ENCODE measurements at places on chromosomes 16 and 17.

DNA sequence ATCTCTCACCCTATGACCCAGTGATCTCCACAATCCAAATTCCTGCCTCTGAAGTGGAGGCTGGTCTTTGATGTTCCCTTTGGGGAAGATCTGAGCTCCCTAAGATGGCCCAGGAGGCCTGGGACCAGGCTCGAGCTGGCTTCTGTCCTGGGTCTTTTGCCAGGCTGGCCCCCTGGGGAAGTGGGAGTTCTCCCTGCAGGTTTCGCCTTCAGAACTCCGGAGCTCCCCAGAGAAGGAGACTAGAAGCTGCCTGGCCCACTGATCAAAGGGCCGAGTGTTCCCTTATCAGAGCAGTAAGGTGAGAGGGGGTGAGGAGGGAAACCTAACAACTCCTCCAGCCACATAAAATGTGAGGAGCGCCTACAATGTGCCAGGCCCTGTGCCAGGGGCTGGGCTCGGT lies 147.1 kb downstream of the IRF8 start:
- DNase-seq: no peak

GRCh38 chr16:82965808-82966207 lies 339.0 kb downstream of the CDH13 start:
- DNase-seq: no peak

- DNase-seq: peak; percentile 87
Observed at GRCh38 chr17:38704606-38705522, at the start of gene MLLT6. MLLT6 (plus strand) TSS chr17:38705273; CDS start chr17:38705633, 360 bp downstream.

GRCh38 chr16:8998108-8998507 lies 34.4 kb upstream of the USP7 start:
- DNase-seq: no peak

- DNase-seq: no peak
Observed at GRCh38 chr17:27038676-27039075, 255.2 kb upstream of the WSB1 start.

- no peak for DNase-seq
Observed at GRCh38 chr16:2790631-2791030, 3.3 kb upstream of the PRSS33 start.

GRCh38 chr17:35129154-35129972 lies 7.9 kb downstream of the FNDC8 start:
- DNase-seq: no peak

- DNase-seq: no peak
Observed at GRCh38 chr16:80029761-80030481, 429.4 kb upstream of the MAF start.

DNA sequence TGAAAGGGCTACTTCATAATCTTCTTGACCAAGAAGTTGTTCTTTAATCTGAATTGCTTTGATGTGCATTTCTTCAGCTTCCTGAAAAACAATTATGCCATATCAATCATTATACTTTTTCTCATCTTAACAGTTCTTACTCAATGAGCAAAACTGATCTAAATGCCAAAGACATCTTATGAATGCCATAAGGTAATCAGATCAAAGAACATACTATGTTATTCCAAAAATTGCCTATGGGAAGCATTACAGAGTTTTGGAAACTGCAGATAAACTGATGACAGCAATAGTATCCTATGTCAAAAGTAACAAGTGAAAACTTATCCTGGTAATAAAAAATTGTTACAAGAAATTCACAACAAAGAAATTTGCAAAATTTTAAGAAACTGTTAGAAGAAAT lies 29.7 kb downstream of the CHCT1 start:
- DNase-seq: no peak

GRCh38 chr16:70769761-70770160 lies 31.2 kb downstream of the VAC14 start:
- DNase-seq: no peak

- DNase-seq: no peak
Observed at GRCh38 chr17:9566067-9566466, 9.6 kb downstream of the STX8 start.

GRCh38 chr17:79625706-79626105 lies 14.9 kb upstream of the RBFOX3 start:
- DNase-seq: no peak

GRCh38 chr16:14013145-14013570 lies 58.0 kb upstream of the MRTFB start:
- DNase-seq: no peak

- no peak for DNase-seq
Observed at GRCh38 chr16:28873543-28874201, 4.6 kb upstream of the ATP2A1 start.

DNA sequence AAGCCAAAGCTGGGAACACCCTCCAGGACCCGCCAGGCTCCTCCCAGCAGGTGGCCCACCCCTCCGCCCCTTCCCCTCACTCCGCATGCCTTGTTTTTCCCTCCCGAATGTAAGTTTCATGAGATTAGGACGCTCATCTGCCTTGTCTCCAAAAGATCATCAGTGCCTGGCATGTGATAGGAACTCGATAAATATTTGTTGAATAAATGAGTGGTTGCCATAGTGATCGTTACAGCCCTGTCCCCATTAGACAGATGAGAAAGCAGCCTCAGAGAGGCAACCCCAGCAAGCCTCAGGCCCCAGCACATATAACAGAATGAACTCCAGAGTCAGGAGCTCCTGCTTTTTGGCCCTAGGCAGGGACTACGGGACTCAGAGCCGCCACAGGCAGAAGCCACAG lies 5.0 kb downstream of the CAMKK1 start:
- DNase-seq: no peak

DNA sequence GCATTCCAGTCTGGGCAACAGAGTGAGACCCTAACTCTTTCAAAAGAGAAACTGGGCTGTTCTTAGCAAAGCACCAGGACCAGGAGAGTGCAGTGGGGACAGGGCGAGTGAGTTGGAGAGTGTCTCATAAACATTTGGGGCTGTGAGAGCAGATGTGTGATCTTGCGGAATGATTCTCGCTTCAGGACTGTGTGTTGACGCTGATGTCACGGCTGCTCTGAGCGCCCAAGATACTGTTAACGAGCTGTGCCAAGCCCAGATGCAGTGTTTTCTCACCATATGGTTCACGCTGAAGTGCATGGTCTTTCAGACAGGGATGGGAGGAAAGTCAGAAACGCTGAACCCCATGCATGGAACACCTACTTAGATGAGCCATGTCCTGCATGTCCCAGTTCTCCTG lies 438.2 kb downstream of the HS3ST4 start:
- no peak for DNase-seq

DNA sequence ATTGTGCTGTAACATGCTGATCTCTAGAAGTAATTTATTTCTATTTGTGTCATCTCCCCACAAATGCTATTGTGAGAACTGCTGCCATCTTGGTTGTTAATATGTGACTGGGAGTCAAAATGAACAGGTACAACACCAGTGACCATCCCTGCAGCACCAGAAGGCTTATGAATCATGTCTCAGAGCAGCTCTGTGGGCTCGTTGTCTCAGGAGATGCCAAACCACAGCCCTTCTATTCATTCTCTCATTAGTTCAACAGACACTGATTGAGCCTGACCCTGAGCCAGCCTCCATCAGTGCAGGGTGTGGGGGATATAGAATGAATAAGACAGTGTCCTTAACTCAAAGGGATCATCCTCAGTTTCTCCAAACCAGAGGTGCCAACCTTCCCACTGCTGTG lies 92.5 kb downstream of the UTP18 start:
- DNase-seq: no peak

GRCh38 chr17:57859601-57860413 lies 10.0 kb upstream of the MRPS23 start:
- DNase-seq: no peak

DNA sequence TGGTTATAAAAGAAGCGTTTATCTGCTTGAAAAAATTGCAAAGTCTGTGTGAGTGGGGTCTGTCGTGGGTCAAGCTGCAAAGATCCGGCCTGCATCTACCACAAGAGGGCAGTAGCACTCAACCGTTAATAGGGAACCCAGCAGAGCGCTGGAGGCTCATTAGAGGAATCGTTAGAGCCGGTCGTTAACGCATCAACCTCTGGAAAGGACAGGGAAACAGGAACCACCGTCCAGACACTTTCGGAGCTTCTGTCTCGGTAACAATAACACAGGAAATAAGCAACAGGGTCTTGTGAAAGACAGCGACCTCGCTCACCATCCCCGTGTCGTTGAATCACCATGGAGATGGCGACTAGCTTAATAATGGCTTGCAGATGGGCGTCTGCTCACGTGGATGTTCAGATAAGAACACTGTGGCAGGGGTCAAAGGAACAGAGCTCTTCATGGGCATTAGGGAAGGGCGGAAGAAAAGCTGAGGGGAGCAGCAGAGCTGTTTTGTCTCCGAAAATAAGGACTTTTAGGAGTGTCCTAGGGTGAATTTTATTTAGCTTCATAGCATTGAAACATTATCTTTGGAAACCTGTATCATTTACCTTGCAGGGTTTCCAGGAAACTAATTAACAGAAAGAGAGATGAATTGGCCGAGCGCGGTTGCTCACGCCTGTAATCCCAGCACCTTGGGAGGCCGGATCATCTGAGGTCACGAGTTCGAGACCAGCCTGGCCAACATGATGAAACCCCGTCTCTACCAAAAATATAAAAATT lies 11.9 kb upstream of the NSRP1 start:
- peak; percentile 85 for DNase-seq

GRCh38 chr17:68807998-68808772 lies 147.0 kb downstream of the ABCA8 start:
- no peak for DNase-seq

DNA sequence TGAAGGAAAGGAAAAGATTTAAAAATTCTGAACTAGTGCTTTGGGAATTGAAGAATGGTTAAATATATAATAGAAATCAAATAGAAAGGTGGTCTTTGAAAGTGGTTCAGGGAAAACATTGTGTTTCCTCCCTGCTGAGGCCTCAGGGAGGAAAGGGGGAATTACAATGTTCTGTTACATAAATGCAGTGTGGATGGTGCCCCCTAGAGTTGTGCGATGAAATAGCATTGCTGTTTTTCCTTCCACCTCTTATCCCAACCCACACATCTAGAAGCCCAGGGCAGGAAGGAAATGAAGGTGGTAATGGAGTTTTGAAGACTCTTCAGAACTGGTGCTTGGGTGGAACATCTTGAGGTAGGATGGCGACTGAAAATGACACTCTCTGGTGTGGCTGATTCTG lies 6.4 kb upstream of the TOX3 start:
- DNase-seq: no peak

GRCh38 chr17:78362671-78363070 lies 2.8 kb upstream of the SOCS3 start:
- DNase-seq: no peak

GRCh38 chr16:68458551-68458950 lies 10.2 kb upstream of the SMPD3 start:
- DNase-seq: no peak

DNA sequence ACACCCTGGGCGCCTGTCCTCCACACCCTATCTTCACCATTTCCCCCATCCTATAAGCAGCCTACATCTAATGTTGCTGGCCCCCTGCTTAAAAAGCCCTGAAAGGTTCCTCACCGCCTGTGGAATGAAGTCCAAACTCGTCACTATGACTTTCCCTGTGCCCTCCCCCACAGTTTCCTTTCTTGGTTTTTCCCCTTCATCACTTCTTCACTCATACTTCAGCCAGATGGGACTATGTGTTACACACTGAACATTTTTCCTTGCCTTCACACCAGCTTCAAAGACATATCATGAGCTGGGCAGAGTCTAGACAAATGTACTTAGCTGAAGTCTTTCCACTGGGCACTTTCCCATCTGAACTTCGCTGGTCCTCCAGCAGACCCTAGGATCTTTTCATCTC lies 1.5 kb upstream of the MARCHF10 start:
- no peak for DNase-seq

DNA sequence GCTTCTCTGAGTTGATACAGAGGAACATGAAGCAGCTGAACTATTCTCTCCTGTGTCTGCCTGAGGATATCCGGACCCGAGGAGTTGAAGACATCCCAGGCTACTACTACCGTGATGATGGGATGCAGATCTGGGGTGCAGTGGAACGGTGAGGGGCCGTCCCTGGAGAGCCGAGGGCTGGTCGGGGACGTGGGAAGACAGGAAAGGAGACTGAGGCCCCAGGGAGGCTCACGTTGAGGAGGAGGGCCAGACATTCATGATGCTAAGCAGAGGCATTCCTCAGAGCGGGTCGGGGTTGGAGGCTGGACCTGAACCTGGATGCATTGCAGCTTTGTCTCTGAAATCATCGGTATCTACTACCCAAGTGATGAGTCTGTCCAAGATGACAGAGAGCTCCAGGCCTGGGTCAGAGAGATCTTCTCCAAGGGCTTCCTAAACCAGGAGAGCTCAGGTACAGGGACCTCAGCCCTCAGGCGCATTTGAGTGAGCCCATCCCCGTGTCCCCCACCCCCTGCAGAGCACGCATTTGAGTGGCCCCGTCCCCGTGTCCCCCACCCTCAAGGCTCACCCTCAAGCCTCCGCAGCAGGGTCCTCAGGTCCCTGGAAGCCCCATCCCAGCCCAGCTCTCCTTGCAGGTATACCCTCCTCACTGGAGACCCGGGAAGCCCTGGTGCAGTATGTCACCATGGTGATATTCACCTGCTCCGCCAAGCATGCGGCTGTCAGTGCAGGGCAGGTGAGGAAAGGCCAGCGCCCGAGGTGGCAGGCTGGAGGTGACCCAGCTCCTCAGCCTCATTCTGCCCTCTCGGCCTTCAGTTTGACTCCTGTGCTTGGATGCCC lies 8.3 kb downstream of the ALOX15B start:
- no peak for DNase-seq

DNA sequence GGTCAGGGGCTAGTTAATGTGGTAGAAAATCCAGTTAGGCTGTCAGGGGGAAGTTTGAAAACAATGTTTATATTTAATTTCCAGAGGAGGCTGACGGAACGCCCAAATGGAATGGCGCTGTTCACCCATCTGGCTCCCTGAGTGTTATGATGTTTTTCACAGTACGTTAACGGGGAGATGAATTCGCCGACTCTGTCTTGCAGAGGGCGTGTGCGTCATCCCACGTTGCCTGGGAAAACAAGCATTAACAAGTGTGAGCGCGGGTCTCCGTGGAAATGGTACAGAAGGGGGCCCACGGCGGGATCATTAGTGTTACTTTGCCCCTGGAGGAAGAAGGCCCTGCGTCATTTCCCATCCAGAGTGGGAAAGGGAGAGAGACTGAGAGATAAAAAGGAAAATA lies 29.6 kb downstream of the RGS9 start:
- no peak for DNase-seq

- peak; percentile 76 for DNase-seq
Observed at GRCh38 chr17:75645889-75646637, 12.8 kb downstream of the SMIM5 start.

DNA sequence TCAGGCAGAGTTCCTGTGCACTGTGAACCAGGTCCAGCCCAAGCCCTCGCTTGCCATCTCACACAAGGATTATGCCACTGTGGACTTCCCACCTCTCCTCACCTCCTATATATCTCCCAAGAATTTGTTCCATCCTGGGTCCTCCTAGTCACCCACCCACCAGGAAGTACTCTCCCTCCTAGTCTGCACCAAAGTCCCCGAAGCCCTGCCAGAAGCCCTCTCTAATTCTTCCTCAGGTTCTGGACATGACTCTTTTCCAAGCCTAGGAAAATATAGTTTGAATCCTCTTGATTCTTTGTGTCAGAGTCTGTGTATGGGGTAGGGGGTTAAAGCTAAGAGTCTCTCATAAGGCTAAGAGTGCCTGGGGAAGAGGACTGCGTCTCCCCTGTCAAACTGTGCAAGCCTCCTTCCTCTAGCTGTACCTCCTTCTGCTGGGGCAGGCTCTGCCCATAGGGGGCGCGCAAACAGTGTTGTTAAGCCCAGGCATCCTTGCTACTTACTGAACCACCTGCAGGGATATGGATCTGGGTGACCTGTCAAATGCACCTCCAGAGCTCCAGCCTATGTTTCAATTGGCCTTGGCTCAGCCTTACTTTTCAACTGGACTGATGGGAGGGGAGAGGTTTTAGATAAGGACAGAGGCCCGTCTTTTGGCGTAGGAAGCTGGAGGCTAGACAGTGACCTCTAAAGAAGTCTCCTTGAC lies 16.6 kb upstream of the DLX4 start:
- DNase-seq: peak; percentile 84
